ENCODE measurements at places on chromosomes 6 and 20.

GRCh38 chr20:54929191-54929590, 453.8 kb downstream of the DOK5 start:
- no peak for DNase-seq

- no peak for DNase-seq
Measured at GRCh38 chr20:8535403-8536261, 403.6 kb downstream of the PLCB1 start.

GRCh38 chr6:129966125-129966524, 52.3 kb upstream of the L3MBTL3 start:
- no peak for DNase-seq

- no peak for DNase-seq
Measured at GRCh38 chr6:21597801-21598673, 4.5 kb downstream of the SOX4 start.

DNA sequence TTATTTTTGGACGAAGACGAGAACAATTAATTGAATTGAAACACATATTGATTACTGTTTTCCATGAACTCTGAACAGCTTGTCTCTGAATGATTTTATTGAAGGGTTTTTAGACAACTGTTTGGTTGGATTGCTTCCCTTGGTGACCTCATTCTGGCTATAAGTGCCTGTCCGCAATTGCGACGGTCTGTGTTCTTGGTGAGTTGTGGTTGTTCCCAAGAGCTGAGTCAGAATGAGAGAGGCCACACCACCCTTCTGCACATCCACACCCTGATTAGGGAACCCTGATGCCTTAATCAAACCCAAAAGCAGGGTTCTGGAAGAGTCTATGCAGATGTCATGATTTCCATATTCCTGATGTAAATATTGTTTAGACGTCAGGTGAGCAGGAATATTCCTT, 747.0 kb downstream of the PTPRT start:
- DNase-seq: no peak

DNA sequence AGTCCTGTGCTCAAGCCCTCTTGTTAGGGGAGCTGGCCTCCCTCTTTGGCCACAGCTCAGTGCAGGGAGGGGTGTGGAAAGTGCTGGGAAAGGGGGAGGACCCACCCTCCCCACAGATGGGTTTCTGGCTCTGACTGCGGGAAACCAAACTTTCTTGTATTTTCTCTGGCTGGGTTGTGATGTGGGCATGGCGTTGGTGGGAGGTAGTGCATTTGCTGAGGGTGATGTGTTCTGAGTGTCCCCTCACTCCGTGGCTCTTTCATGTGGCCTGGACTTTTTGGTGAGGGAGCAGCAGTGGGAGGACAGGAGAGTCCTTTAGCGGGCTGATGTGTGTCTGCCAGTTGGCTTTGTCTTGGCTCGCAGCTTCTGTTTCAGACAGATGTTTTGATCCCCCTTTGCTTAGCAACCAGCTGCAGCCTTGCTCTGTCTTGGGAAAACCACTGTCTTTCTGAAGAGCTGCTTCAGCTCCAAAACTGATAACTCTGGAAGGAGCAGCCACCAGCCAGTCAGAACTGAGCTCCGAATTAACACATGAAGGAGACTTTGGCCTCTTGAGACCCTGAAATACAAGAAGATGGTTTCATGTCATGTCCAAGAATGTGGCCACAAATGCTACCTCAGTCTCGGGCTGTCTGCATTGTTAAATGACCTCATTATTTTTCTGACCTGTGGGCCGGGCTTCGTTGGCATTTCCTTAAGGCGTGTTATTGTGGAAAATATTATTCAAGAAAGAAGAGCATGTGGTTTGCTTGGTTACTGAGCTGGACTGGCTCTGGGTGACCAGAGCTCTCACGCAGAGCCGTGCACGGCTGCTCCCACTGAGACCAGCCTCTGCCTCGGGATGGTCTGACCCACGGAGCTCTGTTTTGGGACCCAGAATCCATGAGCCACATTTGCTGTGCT, 21.5 kb downstream of the SYNJ2 start:
- peak; percentile 81 for DNase-seq

DNA sequence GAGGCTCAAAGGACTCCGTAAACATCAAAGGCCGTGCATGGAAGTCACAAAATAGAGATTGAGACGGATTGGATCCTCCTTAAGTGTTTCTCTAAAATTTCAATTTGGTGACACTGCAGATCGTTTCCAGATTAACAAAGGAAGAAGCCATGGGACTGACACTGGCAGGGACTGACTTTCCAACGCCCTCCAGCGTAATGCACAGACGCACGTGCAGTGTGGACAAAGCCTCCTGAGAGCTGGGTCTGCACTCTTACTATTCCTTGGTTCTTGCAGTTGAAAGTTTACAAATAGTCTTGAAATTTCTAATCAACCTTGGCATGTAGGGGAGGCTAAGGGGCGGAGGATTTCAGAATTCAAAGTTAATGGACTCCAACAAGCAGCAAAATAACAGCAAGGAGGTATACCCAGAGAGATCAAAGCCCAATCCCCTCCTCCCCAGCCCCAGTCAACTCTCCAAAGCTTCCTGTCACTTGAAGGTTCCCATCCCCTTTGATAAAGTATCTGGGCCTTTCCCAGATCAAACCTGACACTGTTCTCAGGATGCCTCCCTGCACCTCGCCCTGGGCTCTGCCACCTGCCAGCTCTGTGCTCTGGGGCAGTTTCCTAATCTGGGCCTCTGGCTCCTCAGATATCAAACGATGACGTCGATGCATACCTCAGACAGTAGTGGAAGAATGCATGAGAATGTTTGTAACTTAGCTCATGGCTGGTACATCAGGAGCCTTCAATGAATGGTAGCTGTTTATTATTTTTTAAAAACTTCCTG, 106.5 kb upstream of the TRAF3IP2 start:
- peak; percentile 77 for DNase-seq

GRCh38 chr6:137927777-137928218, 60.7 kb downstream of the TNFAIP3 start:
- DNase-seq: peak; percentile 30
